ENCODE measurements at places on chromosomes 6 and 20.

DNA sequence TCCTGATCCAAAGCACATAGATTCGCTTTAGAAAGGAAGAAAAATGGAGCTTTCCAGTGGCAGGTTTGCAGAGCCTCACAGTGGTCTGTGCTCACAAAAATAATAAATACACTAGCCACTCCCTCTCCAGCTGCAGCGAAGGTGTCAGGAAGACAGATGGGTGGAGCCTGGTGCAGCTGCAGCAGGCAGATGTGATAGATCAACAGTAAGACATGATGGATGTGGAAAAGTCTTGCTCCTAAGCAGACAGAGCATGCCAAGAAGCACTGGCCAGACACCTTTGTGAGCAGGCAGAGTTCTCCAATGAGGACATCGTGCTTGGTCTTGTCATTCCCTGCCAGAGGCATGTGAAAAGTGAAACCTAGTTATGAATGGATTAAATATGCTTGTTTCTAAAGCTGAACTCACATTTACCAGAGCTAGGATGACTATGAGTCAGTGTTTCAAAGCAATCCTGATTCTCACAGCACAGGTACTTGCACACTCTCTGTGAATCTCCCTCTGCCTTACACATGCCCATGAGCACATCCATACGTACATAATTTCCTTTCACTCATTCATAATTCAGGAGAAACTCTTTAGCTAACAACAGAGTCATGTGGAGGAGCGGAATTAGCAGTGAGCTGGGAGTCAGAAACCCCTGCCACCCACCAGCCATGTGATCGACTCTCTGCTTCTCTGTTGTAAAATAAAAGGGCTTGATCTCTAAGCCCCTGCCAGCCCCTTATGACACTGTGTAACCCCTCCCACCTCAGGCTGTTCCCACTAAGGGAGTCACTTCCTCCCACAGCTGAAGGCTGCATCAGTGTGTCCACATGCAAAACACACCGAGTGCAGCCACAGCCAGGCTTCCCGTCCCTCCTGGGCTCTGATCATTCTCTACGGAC lies 111.2 kb downstream of the SCML4 start:
- DNase-seq, result no peak

GRCh38 chr6:13480631-13481501 lies 6.5 kb downstream of the GFOD1 start:
- DNase-seq, result no peak

- DNase-seq, result peak; percentile 33
Measured at GRCh38 chr6:44593539-44593944, 206.0 kb downstream of the CDC5L start.

DNA sequence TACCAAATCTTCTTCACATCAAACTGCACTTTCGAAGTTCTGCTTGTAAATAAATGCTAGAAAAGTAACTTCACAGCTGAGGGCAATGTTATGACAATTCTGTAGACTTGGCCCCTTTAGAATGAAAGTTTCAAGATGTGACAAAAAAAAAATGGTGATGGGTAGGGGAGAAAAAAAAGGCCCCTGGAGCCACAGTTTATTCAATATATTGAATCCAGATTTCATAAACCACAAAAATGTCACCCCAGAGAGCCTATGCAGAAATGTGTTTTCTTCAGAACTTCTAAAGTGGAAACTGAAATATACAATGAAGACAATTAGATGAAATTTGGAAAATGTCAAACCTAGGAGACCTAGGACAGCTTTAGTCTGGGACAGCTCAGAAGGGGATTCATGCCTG lies 143.1 kb downstream of the EDN3 start:
- no peak for DNase-seq

GRCh38 chr6:152874846-152875568 lies 107.8 kb downstream of the FBXO5 start:
- DNase-seq, result no peak

DNA sequence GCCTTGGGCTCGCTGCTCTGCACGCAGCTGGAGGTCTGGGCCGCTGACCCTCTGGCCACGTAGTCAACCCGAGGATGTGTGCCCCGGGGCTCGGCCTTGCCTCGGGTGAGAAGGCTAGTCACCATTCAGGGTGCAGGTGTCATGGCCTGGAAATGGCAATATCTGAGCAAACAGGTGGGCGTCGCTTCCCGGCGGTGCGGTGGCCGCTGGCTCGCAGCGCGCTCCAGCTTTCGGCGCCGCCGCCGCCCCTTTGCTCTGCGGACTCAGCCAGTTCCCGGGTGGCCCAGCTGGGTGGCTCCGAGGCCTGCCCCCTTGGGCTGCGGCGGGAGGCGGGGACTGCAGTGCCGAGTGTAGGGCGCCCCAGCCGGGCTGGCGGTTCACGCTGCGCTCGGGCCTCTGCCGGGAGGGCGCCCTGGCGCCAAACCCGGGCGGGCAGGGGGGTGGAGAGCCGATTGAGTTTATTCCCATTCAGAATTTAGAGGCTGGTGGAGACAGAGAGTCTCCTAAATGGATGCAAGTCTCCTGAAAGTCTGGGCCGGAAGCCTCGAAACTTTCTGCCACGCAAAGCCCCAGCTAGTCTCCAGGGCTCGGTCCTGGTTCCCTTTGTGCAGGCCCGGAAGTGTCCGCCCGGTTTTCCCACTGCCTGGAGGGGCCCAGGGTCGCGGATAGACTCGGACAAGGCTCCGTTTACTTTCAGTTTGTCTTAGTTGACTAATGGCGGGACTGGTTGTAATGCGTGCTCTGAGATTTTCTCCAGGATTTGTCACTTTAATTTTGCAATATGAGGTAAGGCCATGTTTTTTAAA lies 11.3 kb upstream of the TFAP2A start:
- DNase-seq, result no peak

Measured in NCI-H2171 (cell line).